ENCODE measurements at places on chromosomes 2 and 18. TPM values are rescaled to one million over a fixed set of nuclear protein-coding genes. Genes with fewer than 3 reads are reported as not detected.

Gene HEATR5B
- 16.1 TPM for total RNA-seq

Gene SDC1
- 24.3 TPM for total RNA-seq

Gene PRSS56
- not detected for total RNA-seq

Gene TUBA3D
- total RNA-seq: not detected

Gene BMP10
- total RNA-seq: not detected

Gene RAB17
- total RNA-seq: 61.5 TPM

Gene FTCDNL1
- total RNA-seq: 0.35 TPM

Gene TSPYL6
- not detected for total RNA-seq

Gene COMMD1
- 50.0 TPM for total RNA-seq

Gene ERFE
- total RNA-seq: 1.6 TPM

Gene ABHD1
- 0.23 TPM for total RNA-seq

Gene CFLAR
- total RNA-seq: 62.6 TPM

Gene CCNYL1
- 39.4 TPM for total RNA-seq

Gene OR6B2
- not detected for total RNA-seq

Gene HAAO
- total RNA-seq: 44.1 TPM

Gene CRYGC
- total RNA-seq: not detected

Gene IL1F10
- total RNA-seq: not detected

Gene SERPINB10
- not detected for total RNA-seq

Gene ADGRF3
- total RNA-seq: 0.09 TPM

Gene ARL5A
- 58.3 TPM for total RNA-seq

Gene CHRNA1
- not detected for total RNA-seq

Gene PRKAG3
- not detected for total RNA-seq

Gene CERKL
- not detected for total RNA-seq

Gene SERPINB12
- total RNA-seq: not detected

Gene TANC1
- total RNA-seq: 21.1 TPM

Gene GNAL
- 24.5 TPM for total RNA-seq

Gene STRADB
- total RNA-seq: 49.0 TPM

Gene SUMO1
- total RNA-seq: 143 TPM

Gene CTNNA2
- total RNA-seq: not detected

Gene ZAP70
- total RNA-seq: 0.82 TPM

Gene CSRNP3
- total RNA-seq: 1.2 TPM

Gene HOXD13
- not detected for total RNA-seq

Gene WNT10A
- 1.2 TPM for total RNA-seq

Gene SH3BP4
- 29.9 TPM for total RNA-seq

Gene TMEM37
- total RNA-seq: 15.8 TPM

Gene INHBB
- 28.6 TPM for total RNA-seq

Gene HRH4
- total RNA-seq: not detected

Gene TRABD2A
- 1.4 TPM for total RNA-seq

Gene GPR35
- total RNA-seq: 21.3 TPM

Gene ADCYAP1
- total RNA-seq: not detected

Measured in Caco-2 (cell line).